A375 (cell line): ENCODE measurements at places on chromosomes 13 and 19. TPM values are rescaled to one million over a fixed set of nuclear protein-coding genes. Genes with fewer than 3 reads are reported as not detected.

CEACAM16 gene
- not detected in 2 replicates for total RNA-seq

ADPRHL1 gene
- total RNA-seq: 2.3 and 4.2 TPM in 2 replicates

ZNF266 gene
- 14.2 and 14.9 TPM in 2 replicates for total RNA-seq

NKPD1 gene
- not detected in 2 replicates for total RNA-seq

SMAD9 gene
- total RNA-seq: 0.49 and 0.88 TPM in 2 replicates

TMEM91 gene
- total RNA-seq: 1.4 and 2.3 TPM in 2 replicates

HS6ST3 gene
- 0.15 and 0.16 TPM in 2 replicates for total RNA-seq
